ENCODE measurements at places on chromosomes 4 and X.

- no peak for DNase-seq
These were observed 28.8 kb upstream of the TRPC3 start for GRCh38 chr4:121980643-121981042.

- no peak for DNase-seq
These were observed 100.1 kb downstream of the SLC10A6 start for GRCh38 chr4:86749121-86749520.

GRCh38 chrX:154548028-154548316 lies 552 bp downstream of the IKBKG start:
- peak; percentile 59 for DNase-seq

DNA sequence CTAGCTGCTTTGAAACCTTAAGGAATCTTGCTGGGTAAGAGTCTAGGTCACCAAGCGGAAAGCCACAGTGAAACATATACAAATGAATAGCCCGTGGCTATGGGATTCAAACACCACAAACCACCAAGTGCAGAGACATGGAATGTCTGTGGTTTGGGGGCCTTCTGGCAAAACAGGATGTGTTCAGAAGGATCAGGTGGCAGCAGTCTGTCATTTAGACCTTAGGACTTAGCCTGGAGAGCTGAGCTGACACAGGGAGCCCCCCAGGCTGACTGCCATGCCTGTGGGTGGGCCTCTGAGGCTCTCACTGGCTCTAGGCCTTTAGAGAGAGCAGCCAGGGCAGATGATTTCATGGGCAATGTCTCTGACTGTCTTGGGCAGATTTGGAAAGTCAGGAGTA lies 225.6 kb downstream of the FBXW7 start:
- DNase-seq: peak; percentile 66

GRCh38 chr4:99586322-99586721 lies 11.7 kb downstream of the MTTP start:
- no peak for DNase-seq
